NCI-H2029 treated with DMSO at 0.1 percent for 48 hours (cell line): ENCODE measurements at places on chromosomes 3 and 15.

GRCh38 chr3:14358426-14359211 is 43.8 kb upstream of the SLC6A6 start:
- DNase-seq = peak; percentile 23

DNA sequence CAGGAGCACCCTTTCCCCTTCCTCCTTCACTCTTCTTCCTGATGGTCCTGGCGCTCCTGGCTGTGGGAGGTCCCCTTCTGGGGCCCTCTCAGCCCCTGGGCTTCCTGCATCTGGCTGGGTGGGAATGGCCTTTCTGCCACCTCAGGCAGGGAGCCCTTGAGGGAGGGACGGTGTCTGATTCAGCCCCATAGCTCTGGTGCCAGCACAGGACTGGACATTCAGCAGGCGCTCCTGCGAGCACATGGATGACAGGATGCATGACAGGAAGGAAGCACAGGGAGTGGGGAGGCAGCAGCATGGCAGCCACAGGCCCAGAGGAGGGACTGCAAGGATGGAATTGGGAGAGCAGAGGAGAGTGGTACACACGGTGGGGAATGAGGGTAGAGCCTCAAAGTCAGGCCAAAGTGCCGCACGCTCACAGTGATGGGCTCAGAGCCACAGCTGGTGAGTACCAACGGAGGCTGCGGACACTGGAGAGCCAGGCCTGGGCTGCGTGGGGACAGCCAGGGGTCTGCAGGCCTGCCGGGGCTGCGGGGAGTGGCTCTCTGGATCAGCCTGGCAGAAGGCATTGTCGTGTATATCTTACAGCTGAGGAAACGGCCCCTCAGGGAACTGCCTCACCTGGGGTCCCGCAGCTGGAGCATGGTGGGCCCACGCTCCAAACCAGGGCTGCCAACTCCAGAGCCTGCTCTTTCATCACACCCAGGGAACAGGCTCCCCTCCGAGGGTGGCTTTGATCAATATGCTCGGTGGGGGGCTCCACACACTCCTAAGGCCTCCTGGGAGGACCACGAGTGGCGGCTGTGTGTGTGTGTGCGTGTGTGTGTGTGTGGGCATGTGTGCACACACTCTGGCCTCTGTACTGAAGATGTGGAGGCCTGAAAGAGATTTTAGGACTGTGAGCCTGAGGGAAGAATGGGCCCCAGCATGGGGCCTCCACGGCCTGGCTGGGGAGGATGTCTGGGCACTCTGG is 51.4 kb upstream of the CTSH start:
- no peak for DNase-seq

- no peak for DNase-seq
Observed at GRCh38 chr3:27596921-27597320, 112.7 kb upstream of the SLC4A7 start.

DNA sequence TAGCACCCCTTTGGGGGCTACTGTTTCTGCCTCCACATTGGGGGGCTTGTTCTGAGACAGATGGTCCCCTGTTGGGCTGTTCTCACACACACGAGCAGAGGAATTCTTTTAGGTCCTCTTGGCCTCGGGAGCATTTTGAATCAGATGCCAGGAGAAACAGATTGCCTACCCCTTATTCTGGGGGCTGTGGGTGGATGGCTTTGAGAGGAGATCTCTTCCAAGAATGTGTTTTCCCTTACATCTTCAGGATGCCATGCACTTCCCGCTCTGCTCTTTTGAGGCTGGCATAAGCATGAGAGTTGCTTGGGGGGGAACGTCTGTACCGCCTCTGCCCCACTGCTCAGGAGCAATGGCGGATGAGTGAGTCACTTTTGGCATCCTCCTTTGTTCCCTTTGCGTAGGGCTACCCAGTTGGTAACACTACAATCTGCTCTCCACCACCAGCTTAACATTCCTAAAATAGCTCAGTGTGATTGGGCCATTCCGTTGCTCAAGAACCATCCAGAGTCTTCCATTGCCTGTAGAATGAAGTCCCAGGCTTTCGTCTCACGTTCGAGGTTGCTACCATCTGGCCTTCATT is 154.4 kb downstream of the RPLP1 start:
- no peak for DNase-seq

GRCh38 chr15:63218100-63218808 is 28.8 kb downstream of the RAB8B start:
- no peak for DNase-seq

- no peak for DNase-seq
Observed at GRCh38 chr3:46269556-46269955, 27.3 kb downstream of the CCR3 start.

GRCh38 chr3:12970684-12971083 is 102.5 kb downstream of the IQSEC1 start:
- DNase-seq = peak; percentile 96

DNA sequence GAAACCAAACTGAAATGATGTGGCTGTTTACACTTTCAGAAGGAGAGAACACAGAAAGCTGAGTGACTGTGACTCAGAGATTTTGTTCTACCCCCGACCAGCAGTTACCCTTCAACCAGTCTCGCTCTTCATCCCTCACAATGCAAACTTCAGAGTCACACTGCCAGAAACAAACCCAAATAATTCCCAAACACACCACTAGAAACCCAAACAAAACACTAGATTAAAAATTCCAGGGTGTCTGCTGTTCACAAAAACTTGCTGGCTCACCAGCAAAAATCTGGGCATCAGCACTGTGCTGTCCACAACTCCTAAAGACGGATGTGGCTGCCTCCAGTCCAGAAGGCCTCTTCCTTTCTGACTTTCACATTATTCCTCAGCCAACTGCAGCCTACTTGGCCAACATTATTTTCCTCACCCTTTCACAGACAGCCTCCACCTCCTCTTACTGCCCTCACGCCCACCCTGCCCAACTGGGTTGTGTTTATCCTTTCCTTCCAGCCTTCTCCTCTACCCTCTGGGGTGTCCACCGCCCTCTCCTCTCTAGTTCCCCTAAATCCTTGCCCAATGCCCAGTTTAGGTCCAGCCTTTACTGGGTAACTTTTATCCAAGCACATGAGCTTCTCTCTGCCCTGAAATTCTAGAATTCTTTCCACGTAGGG is 71.4 kb downstream of the MECOM start:
- no peak for DNase-seq

GRCh38 chr3:11727207-11727606 is 83.5 kb upstream of the VGLL4 start:
- no peak for DNase-seq

DNA sequence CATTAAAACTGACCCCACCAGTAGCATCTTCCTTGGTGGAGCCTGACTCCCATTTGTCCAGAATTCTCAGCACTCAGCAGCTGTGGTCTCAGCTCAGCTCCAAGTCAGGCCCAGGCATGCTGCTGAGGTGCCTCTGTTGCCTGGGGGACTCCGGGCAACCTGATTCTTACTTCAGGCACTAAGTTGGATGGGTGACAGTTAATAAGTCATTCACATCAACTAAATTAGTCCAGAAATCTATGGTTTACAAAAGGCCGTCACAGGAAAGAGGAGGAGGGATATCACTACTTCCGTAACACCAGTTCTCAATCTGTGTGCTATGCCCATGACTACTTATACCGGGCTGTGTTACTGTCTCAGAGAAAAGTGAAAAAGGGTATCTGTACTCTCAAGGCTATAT is 310.2 kb downstream of the SATB1 start:
- DNase-seq = no peak

- no peak for DNase-seq
Observed at GRCh38 chr15:68047826-68048225, 6.3 kb upstream of the PIAS1 start.

DNA sequence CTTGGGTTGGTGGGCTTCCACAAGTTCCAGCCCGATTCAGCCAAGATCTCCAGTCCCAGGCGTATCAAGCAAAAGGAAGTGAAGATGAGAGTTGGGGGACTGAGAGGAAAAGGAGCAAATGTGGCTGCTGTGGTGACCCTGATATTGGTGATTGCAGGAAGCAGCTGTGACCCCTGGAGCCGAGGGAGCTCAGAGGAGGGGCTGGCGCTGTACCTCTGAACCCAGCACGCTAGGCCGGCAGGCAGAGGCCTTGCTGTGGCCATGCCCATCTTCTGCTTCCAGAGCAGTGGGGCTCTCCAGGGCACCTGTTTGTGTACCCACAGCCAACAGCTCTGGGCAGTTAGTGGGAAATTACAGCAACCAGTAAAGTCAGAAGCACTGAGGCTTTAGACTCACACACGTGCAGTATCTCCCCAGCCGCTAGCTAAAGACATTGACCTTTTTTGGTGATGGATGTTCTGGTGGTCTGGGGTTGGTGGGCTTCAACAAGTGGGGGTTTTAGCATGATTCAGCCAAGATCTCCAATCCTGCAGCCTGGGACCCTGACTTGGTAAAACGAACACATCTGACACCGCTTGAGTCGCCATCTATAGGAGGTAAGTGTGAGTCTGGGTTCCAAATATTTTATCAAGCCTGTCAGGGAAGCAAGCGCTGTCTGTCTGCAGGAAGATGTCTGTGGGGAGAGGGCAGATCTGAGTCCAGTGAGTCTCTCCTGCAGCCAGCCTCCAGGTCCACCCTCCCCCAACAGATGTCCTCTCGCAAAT is 33.1 kb downstream of the TM2D3 start:
- DNase-seq = no peak

DNA sequence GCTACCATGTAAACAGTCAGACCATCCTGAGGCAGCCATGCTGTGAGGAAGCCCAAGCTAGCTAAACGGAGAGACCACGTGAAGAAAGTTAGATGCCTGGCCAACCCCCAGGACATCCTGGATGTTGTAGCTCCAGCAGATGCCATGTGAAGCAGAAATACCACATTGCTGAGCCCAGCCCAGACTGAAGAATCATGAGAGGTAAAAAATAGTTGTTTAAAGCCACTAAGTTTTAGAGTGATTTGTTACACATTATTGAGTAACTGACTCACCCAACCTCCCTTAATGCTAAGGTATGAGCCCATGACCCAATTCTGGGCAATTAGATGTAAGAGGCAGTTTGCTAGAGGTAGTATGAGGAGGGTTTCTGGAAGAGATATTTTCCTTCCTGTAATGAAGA is 200.5 kb downstream of the THRB start:
- no peak for DNase-seq

DNA sequence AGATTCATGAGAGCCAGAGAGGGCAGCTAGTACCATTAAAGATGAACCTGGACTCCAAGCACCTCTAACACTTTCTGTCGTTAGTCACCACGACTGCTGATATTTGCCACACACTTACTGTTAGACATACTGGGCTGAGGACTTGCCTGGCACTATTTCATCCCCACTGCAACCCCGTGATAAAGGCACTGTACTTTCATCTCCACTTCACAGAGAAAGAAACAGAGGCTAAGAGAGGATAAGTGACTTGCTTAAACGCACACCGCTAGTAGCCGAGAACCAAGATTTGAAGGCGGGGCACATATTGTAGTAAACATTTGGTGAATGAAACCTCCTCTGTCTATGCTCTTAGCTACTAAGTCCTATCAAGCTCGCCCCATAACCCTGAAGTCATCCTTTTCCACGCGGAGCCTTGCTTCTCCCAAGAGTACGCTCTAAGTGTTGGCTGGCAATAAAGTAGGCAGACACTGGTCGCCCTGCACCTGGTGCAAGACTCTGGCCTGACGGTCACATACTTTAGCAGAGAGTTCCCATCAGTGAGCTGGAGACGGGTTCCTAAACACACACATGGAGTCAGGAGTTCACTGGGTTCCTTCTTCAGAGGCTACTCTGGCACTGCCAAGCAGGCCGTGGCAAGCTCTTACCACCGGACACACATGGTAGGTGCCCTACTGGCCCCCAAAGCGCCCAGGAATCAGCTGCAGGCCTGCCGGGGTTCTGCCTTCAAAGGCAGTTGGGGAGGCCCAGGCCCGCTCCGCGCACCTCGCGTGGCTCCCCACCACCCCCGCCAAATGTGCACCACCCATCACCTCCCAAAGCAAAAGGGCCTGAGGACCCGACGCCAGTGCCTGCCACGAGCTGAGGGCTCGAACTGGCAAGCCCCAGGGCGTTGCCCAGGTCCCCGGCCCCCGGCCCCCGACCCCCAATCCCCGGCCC is 951 bp downstream of the POMGNT2 start:
- no peak for DNase-seq

DNA sequence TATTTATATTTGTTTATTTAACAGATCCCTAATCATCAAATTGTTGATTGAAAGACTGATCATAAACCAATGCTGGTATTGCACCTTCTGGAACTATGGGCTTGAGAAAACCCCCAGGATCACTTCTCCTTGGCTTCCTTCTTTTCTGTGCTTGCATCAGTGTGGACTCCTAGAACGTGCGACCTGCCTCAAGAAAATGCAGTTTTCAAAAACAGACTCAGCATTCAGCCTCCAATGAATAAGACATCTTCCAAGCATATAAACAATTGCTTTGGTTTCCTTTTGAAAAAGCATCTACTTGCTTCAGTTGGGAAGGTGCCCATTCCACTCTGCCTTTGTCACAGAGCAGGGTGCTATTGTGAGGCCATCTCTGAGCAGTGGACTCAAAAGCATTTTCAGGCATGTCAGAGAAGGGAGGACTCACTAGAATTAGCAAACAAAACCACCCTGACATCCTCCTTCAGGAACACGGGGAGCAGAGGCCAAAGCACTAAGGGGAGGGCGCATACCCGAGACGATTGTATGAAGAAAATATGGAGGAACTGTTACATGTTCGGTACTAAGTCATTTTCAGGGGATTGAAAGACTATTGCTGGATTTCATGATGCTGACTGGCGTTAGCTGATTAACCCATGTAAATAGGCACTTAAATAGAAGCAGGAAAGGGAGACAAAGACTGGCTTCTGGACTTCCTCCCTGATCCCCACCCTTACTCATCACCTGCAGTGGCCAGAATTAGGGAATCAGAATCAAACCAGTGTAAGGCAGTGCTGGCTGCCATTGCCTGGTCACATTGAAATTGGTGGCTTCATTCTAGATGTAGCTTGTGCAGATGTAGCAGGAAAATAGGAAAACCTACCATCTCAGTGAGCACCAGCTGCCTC is 14.7 kb downstream of the THBS1 start:
- no peak for DNase-seq

GRCh38 chr3:186870421-186871201 is 28.1 kb downstream of the ADIPOQ start:
- no peak for DNase-seq

DNA sequence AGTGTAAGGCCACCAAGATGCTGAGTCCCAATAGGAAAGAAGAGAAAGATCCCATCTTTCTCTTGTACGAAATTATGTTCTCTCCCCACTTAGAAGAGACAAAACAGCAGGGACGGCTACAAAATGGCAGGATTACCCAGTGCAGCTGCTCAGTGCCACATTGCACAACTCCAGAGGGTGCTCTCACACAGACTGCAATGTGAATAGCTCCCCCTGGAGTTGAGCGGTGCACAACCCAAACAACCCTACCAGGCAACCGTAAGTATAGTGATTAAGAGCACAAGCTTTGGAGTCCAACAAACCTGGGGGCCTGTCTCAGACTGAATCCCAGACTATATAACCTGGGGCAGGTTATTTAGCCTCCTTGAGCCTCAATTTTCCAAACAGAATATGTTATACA is 3.1 kb upstream of the BHLHE40 start:
- DNase-seq = peak; percentile 44

GRCh38 chr3:110344487-110344886 is 727.1 kb upstream of the NECTIN3 start:
- DNase-seq = no peak

DNA sequence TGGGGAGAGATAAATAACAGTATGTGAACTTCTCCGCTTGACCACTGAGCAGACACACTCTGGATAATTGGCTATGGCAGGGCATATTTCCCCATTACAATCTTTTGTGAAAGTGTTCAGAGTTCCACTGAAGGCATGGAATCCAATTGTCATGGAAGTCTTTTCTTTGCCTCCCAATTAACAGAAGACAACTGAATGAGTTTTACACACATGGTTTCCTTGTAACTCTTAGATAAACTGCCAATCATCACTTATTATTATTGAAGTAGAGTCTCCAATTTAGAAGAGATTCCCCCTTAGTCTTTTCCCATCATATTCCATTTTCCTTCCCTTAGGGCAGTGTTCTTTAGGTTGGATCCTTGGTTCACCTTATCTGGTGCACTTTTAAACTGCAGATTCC is 308.3 kb downstream of the NR2F2 start:
- DNase-seq = no peak
